T follicular helper cell (primary cell): ENCODE measurements at places on chromosomes 2 and 18.

- DNase-seq = no peak
These were observed 29.6 kb downstream of the CYRIA start for GRCh38 chr2:16635791-16636699.

DNA sequence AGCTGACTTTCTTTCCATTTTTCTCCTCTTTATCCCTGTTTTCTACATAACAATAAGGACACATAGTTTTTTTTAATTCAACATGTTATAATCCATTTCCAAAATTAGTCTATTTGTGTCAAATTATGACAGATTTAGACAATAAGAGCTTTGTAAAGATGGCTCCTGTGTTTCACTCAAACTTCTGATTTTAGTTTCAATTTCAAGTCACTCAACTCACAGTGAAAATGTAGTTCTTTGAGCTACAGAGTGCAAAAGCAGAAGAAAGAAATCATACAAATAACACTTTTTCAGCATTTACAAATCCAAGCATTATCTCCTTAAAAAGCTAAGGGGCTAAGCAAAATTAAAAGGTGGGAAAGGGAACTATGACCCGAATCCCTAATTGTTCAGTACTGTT, 340.7 kb upstream of the TRIB2 start:
- DNase-seq = no peak

GRCh38 chr2:208195531-208195930, 5.7 kb upstream of the C2orf80 start:
- DNase-seq = no peak

- no peak for DNase-seq
These were observed 91.0 kb downstream of the STPG4 start for GRCh38 chr2:47064106-47064505.

DNA sequence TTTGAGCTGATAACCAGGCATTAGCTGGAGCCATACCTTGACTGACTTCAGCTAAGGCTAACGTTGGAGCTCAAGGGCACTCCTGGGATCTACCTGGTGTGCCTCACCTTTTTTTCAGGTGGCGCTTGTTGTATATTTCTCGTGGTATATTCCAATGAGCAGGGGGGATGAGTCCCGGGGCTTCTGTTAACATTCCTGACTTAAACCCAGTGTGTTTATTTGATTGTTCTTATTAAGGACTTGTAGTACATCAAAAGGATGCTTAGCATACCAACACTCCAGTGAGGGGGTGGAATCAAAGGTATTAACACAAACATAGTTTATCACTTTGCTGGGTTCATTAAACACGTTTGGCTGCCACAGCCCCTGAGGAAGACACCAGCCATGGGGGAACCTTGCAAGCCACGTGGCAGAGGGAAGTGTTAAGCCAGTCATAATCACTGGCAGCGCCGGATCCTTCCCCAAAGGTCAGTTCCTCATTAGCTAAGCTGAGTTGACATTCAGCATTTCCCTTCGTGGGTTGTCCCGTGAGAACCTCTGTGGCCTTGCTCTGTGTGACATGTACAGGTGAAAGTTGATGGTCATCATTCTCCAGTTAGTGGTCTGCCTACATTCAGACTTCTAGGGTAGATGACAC, 119.5 kb upstream of the MCFD2 start:
- no peak for DNase-seq

- no peak for DNase-seq
These were observed 12.1 kb downstream of the NEURL3 start for GRCh38 chr2:96493072-96493471.

DNA sequence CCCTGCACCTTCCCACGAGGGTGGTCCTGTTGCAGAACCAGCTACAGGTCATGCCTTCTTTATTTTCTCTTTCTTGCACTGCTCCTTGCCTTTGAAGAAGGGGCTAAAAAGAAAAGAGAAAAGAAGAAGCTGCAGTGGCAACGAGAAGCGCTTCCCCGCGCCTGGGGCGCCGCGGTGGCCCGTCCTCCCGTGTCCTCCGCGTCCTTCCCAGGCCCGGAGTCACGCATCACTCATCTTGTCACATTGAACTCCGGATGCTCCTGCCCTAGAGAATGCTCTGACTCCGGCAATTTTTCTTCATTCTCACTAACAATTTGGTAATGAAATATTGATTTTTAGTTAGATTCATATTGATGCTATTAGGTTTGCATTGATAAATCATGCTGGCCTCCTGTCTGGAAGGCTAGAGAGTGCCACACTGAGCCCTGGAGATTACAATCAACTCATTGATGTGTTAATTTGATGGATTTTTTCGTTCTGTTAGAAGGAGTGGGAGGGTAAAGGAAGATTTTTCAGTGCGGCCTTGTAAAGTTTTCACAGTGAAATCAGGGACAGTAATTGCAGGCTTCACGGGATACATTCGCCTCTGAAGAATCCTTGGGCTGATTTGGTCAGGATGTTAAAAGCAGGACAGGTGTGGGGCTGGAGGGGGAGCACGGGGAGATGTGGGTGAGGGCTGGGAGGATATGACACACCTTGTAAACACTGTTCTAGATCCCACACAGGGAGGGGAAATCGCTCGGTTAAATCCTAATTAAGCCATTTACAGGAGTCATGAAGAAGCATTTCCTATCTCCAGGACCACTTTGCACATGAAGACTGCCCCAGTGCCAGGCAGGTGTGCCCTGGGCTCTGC, 349.3 kb downstream of the ZNF516 start:
- no peak for DNase-seq

GRCh38 chr2:48693066-48693465, 62.5 kb downstream of the LHCGR start:
- no peak for DNase-seq

GRCh38 chr2:11617984-11618707, 51.8 kb downstream of the NTSR2 start:
- DNase-seq = no peak

DNA sequence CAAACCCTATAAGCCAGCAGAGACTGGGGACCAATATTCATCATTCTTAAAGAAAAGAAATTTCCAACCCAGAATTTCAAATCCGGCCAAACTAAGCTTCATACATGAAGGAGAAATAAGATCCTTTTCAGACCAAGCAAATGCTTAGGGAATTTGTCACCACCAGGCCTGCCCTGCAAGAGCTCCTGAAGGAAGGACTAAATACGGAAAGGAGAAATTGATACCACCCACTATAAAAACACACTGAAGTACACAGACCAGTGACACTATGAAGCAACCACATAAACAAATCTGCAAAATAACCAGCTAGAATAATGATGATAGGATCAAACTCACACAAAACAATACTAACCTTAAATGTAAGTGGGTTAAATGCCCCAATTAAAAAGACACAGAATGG, 22.4 kb downstream of the NPHP1 start:
- no peak for DNase-seq
